ENCODE measurements at places on chromosomes 11 and 22.

DNA sequence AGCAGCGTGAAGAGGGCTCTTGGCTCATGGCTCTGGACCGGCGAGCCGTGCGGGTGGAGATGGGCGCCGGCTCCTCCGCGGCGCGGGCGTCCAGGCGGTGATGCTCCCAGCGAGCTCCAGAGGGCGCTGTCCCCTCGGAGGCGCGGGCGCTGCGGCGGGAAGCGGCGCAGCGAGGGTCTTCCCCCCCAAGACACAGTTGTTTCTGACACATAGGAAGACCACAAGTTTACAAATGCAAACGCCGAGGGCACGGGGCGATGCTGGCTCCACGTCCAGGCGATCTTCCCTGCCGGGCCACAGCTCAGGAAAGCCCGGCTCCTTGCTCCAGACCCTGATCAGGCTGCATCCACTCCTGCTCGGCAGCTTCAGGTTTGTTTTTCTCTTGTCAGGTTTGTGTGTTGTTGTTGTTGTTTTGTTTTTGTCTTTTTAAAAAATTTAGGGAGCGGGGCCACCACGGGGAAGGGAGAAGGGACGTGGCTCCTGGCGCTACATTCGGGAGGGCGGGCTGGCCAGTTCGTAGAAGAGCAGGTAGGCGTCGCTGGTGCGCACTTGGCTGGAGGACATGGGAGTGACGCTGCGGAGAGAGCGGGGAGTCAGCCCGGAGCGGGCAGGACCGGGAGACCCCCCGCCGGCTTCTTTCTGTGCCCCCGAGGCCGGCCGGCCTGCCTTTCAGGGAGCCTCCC, 10.0 kb upstream of the MFRP start:
- peak; percentile 88 for DNase-seq

GRCh38 chr11:9428706-9429105, 32.1 kb upstream of the ZNF143 start:
- DNase-seq: no peak

DNA sequence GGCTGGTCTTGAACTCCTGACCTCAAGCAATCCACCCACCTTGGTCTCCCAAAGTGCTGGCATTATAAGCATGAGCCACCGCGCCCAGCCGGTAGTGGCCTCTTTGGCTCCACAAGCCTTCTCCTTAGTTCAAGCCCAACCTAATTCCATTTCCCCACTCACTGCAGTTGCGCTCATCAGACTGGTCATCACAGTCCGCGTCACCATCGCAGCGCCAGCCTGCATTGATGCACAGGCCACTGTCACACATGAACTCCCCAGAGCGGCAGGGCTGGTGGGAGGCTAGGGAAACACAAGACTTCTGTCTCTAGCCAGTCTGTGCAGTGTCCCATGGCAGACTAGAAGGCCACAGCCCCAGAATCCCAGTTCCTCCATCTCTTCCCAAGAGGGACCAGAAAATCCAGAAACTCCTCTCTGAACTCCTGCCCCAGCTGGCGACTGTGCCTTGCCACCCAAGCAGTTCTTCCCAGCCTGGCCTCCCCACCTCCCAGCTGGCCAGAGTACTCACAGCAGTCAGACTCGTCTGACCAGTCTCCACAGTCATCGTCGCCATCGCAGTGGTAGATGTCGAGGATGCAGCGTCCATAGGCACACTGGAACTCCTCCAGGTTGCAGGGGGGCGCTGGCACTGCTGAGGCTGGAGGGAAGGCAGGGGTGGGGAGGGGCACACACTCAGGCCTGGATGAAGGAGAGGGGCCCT, 19.8 kb downstream of the LRP4 start:
- no peak for DNase-seq

GRCh38 chr11:70532066-70532440, 133.7 kb downstream of the CTTN start:
- no peak for DNase-seq

GRCh38 chr11:31601635-31602282, 92.2 kb downstream of the ELP4 start:
- DNase-seq: no peak

DNA sequence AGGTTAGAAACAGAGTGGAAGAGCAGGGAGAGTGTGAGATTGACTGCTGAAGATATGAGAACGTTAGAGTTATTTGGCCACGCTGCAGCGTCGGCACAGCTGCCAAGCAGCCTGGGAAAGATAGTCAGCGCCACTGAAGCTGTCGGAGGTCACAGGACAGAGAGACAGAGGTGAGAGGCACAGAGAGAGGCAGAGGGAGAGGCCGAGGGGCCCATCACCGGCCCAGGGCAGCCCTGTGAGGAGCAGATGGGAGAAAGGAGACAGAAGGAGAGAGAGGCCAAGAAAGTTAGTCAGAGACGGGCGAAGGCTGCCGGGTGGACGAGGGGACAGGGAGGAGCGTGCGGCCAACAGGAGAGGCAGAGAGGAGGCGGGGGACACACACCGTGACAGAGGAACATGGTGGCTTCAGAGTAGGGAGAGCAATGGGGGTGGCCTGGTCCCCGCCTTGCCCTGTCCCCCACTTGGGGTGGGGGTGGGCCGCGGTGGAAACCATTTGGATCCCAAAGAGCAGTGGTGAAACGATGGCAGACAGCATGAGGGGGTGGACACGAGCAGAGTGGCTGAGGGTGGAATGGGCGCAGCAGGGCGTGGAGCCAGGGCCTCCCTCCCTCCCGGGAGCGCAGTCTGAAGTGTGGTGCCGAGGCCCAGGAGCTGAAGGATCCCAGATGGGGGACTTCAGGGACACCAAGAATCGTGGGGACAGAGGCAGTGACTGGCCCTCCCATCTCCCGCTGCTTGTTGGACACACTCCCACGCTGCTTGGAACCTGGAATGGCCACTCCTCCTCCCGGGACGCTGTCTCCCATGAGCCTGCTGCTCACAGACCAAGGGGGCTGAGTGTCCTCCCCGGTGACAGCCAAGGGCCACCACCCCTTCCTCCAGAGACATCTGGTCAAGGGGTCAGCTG, 26.6 kb downstream of the LRRC10B start:
- DNase-seq: no peak

DNA sequence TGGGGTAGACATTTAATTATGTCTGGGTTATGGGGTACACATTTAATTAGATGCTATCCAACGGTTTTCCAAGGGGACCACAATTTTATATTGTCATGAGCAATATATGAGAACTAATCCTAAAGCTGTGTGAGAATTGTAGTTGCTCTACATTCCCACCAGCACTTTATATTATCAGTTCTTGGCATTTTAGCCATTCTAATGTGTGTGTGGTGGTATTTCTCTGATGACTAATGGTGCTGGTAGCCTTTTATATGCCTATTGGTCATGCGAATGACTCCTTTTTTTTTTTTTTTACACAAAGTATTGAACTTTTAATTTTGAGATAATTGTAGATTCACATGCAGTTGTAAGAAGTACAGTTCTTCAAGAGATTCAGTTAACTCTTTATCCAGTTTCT, 26.2 kb downstream of the TMEM135 start:
- DNase-seq: no peak

DNA sequence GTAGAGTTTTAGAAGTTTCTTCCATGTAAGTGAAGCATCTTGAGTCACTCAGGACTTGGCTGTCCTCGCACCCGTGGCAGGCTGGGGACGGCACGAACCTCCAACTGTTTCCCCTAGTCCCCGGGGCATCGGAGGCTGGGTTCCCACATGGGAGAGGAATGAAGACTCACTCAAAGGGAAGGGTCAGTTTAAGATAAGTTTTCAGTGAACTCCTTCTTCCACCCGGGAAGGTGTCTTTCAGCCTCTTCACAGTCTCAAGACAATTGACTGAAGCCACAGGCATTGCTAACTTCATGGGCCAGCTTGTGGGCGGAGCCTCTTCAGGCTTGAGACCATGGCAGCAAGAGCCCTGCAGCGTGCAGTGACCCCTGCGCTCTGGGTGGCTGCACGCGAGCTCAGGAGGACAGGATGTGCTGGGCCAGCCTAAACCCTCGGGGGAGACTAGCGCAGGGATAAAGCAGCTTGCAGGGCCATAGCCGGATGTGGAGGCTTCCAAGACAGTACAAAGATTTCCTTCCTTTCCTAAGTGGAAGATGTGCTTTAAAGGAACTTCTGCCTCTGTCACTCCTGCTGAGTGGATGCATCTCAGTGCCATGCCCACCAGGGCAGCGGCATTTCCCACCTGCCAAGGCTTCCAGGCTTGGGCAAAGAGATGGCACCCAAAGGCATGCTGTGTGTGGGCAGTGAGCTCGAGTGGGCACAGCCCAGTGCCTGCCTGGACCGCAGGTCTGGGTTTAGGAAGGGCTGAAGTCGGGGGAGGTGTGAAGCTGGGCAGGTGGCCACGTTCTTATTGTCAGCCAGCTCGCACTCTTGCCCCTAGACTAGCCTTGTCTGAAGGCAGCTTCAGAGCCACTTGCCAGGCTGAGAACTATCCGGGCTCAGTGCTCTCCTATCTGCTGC, 32.9 kb downstream of the PPIL2 start:
- no peak for DNase-seq
